ENCODE measurements at places on chromosomes 3 and 15.
A peak's percentile ranks its signal among the peaks of the same experiment; 100 is the strongest.

GRCh38 chr3:15647611-15648167 lies 46.1 kb downstream of the BTD start:
- peak; percentile 27 for DNase-seq

GRCh38 chr3:112403103-112403502 lies 70.1 kb downstream of the CD200 start:
- DNase-seq: no peak

- no peak for DNase-seq
These were observed 57.7 kb downstream of the CNTN4 start for GRCh38 chr3:2156244-2156847.

GRCh38 chr15:44654858-44655257 lies 8.6 kb downstream of the SPG11 start:
- no peak for DNase-seq

DNA sequence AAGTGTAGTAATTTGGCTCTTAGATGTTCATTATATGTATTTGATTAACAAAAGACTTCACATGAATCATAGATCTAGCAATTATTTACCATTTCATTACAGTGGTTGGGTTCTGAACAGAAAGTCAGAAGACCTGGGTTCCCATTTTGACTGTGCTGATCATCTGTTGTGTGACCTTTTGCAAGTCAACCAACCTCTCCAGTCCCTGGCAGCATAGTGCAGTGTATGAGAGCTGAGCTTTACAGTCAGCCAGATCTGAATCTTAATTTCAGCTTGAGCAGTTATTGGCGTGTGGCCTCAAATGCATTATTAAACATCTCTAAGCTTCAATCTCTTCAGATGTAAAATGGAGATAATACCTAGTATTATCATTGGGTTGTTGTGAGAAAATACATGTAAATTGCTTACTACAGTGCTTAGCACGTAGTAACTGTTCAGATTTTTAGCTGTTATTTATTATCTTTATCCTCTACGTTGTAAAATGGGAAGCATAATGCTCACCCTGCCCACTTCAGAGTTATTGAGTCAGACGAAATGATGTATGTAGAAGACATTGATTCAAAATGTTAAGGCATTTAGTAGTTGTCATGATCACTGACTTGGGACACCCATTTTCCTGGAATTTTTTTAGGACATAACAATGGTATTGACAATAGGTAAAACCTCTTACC lies 104.0 kb downstream of the KLHL25 start:
- DNase-seq: peak; percentile 44

- no peak for DNase-seq
These were observed 69.4 kb downstream of the ITPR1 start for GRCh38 chr3:4562595-4562994.

DNA sequence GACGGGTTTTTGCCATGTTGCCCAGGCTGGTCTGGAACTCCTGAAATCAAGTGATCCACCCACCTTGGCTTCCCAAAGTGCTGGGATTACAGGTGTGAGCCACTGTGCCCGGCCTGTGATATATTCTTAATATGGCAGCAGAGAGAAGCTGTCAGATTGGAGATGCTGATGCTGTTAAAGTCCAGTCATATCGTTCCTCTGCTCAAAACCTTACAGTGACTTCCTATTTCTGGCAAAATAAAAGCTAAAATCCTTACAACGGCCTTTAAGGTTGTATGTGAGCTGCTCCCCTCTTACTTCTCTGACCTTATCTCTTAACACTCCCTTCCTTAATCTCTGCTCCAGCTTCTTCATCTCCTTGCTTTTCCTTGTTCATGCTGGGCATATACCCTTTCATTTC lies 26.6 kb upstream of the MGA start:
- DNase-seq: no peak

DNA sequence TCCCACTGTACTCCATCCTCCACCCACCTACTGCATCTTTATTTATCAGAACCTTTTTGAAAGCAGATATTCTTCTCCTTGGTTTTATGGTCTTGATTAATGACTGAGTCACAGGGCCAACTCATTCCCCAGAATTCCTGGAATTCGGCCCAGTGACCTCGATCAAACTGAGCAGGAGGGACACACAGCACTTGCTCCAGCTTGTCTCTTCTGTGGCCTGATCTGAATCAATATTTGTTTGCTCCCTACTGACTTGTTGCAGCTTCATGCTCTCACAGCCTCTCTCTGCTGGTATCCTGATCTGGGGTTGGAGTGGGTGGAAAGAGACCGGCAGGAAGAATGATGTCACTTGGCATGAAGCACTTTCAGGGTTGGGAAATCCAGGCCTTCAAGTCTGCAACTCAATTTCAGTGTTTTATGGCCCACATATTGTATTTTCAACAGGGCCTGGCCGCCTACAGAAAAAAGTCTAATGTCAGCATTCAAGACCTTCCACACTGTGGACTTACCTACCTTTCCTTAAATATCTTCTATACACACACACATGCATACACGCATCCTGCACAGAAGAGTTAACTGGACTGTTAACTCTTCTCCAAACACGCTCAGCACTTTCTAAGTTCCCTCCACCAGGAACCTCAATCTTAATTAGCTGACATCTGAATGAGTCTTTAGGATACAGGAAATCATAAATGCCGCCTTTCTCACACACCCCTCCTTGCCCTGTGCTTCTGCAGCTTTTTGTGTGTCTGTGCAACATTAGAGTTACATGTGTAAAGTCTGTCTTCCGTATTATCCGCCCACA lies 4.6 kb downstream of the ANXA2 start:
- DNase-seq: no peak

- DNase-seq: no peak
These were observed 3.8 kb upstream of the OR4F15 start for GRCh38 chr15:101808201-101808600.

- no peak for DNase-seq
These were observed 856.2 kb downstream of the TUSC7 start for GRCh38 chr3:117565777-117566176.

- no peak for DNase-seq
These were observed 18.5 kb upstream of the VPS39 start for GRCh38 chr15:42226648-42227047.

- DNase-seq: no peak
These were observed 70.1 kb downstream of the SMARCC1 start for GRCh38 chr3:47711596-47711995.

DNA sequence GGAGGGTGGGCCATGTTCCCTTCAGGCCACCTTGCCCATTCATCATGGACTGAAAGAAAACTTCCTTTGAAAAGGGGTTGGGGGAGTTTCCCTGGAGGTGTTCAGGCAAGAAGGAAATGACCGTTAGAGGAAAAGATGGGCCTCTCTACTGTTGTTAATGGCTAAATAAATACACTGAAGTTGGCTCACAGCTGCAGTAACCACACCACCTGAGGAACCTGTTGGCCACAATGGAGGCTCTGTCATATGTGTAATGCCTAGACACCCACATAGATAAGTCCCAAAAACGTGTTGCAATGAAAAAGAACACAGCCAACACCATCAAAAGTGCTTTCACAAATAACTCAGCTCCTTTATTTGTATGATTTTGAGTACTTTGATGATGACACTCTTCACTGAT lies 38.2 kb upstream of the FAM3D start:
- DNase-seq: no peak

- no peak for DNase-seq
These were observed 61.8 kb upstream of the CMSS1 start for GRCh38 chr3:99755831-99756230.

DNA sequence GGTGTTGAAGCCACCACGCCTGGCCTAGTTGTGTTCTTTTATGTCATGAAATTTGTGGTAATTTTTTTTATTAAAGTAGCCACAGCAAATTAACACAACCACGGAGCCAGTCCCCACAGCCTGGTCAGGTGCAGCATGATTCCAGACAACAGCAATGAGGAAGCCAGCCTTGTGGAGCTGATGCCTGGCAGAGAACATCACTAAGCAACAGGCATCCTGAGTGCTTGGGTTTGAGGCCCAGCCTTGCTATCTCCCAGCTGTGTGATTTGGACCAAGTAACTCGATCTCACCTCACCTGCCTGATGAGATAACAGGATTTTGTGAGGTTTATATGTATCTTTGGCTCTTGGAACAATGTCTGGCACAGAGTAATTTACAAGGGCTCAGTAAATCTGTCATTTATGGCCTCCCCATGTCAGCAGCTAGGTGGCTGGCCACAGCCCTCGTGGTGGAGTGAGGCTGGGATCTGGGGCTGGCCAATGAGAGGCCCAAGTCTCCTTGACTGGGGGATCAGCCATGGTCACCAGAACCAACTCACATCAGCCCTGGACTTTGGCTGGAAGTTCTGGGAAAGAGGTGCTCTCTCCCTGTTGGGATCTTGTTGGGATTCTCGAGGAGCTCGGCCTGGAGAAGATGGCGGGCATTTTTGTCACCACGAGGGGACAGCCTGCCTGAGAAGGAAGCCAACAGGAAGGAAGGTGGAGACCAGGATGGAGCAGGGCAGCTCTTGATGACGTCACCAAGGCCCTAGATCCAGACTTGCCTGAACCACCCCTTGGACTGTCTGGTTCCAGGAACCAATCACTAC lies 22.8 kb upstream of the FLNB start:
- DNase-seq: no peak

- DNase-seq: no peak
These were observed 73.1 kb downstream of the WDR76 start for GRCh38 chr15:43899928-43900327.

DNA sequence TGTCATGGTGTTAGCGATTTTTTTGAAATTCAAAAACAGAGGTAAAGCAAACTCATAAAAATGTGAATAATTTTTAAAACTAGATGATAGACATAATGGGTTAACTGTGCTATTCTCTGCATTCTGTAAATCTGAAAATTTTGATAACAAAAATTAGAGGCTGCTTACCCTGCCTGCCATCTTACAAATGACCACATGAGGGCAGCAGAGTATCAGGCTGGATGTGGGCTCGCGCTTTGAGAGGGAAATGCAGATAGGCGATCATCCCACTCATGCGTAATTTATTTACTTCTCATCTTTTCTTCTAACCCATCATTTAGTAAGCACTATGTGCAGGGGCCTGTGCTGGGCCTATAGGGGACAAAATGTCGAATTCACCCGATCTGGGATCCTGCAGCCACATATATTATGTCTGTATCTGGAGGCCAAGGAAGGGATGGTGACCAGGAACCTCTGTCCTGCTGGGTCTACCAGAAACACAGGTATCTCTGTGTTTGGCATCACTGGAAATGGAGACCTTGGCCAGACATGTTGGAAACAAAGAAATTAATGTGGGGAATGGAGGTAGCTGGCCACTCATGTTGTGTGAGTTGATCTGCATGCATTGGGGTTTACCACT lies 7.8 kb upstream of the RAD18 start:
- DNase-seq: peak; percentile 70

DNA sequence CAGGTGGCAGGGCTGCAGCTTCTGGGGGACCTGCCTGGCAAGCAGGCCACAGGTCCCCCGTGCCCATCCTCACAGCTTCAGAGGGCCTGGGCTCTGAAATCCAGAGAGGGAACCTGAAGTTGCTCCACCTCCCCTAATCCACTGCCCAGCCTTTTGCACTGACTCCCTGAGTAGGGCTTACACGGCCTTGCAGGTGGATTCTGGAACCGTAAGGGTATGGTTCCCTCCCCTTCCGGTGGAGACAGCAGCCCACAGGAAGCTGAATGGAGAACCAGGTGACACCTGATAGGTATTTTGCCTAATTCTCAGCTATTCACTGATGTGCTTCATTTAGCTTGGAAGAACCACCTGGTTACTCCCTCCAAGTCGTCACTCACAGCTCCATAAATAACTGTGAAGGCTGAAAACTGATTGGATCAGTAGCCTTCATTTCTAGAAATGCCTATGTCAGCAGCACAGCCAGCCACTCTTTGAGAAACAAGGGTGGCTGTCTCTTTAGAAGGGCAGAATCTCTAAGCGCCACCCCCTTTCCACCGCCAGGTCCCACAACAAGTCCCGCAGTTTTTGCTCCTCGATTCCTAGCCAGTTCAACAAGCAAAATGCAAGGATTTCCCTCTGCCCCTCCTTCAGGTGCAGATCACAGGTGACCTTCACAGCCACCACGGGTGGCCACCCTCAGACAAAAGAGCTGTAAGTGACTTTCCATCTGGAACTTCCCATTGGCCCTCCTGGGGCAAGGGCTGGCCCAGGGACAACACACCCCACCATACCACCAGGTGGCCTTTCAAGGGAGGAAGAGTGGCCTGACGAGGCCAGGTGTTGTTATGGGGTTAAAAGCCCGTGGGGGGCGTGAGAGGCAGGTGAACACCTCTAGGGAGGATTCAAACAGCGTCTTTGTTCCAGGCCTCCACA lies 112.9 kb downstream of the SEC22A start:
- DNase-seq: no peak

GRCh38 chr3:95759614-95760301 lies 1054.6 kb upstream of the EPHA6 start:
- no peak for DNase-seq

DNA sequence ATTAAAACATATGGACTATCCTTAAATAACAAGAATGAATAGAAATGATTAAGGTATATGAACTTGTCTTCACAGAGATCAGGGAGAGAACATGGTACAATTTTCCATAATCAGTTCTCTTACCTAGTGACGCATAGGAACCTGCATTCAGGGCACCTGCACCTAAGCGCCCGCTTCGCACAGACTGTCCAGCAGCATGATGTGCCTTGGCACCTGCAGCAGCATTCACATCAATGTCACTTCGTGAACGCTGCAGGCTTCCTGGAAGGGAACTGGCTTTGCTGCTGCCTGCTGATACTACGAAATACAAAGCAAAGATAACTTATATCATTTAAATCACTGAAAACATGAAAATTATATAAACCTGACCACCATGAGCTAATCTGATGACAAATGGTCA lies 115.2 kb downstream of the CLASP2 start:
- no peak for DNase-seq

DNA sequence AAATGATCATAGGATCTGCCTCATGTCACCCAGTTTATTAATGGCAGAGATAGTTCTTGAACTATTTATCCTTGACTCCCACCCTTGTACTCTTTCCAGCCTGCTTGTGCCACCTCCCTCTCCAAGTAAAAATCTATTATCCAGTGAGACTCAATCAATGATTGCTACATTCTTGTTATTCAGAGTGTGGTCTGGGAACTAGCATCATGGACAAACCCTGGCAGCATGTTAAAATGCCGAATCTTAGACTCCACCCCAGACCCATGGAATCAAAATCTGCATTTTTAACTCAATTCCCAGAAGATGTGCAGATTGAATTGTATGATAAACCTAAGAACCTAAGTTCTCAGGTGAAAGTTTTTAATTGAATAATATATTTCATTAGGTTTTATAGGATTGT lies 34.7 kb upstream of the PYDC2 start:
- no peak for DNase-seq

GRCh38 chr15:40064231-40064894 lies 25.4 kb upstream of the SRP14 start:
- DNase-seq: no peak

- DNase-seq: no peak
These were observed 12.2 kb upstream of the SYNM start for GRCh38 chr15:99092554-99093172.

- no peak for DNase-seq
These were observed 602.8 kb downstream of the FOXP1 start for GRCh38 chr3:70980646-70981170.

GRCh38 chr15:29736744-29737020 lies 85.6 kb downstream of the TJP1 start:
- no peak for DNase-seq

Data from activated CD8-positive, alpha-beta memory T cell treated with anti-CD3 and anti-CD28 coated beads, Interleukin-2, amount 50 U/mL, for 4 hours (primary cell).